ENCODE measurements at places on chromosomes 3 and 15.

DNA sequence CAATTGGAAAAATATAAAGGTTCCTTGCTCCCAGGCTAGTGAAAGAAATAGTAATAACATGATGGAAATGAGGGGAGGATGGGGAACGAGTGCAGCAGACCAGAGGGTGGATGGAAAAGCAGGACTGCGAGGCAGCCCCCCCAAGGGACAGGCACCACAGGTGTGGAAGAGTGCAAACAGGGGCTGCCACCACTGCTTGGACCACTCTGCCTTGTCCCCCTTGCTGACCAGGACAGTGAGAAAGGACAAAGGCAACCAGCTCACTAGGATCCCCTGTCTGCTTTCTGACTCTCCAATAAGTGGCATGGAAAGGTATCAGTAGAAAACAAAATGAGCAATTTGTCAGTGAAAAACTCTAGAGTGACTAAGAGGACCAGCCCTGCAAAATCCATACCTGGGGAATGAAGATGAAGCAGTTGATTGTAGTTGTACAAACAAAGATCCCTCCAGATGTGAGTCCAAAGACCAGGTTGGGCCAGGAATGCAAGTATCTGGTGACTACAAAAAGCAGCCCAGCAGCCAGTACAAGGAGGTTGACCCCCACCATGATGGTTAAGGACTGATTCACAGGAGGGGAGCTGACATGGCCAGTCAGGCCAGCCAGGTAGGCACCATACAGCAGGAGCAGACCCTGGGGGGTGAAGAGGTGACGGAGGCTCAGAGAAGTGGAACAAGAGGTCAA lies 86.6 kb upstream of the GSK3B start:
- DNase-seq = no peak

DNA sequence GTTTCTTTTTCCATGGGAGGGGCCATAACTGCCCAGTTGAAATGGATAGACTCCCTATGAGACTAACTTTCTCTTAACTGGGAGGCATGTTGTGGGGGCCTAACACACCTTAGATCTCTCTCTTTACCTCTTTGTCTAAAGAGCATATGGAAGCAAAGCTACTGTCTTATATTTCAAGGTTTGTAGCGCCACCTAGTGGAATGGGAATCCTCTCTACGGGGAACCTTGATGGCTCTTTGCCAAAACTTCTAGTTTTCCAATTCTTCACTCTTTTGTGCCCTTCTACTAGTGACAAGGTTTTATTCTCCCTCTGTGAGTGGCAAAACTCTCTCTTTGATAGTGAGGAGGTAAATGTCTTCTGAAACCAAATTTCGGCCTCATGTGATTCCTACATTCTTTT lies 1030.4 kb upstream of the CADM2 start:
- no peak for DNase-seq

GRCh38 chr3:61078048-61078752 lies 173.1 kb downstream of the FHIT start:
- no peak for DNase-seq

DNA sequence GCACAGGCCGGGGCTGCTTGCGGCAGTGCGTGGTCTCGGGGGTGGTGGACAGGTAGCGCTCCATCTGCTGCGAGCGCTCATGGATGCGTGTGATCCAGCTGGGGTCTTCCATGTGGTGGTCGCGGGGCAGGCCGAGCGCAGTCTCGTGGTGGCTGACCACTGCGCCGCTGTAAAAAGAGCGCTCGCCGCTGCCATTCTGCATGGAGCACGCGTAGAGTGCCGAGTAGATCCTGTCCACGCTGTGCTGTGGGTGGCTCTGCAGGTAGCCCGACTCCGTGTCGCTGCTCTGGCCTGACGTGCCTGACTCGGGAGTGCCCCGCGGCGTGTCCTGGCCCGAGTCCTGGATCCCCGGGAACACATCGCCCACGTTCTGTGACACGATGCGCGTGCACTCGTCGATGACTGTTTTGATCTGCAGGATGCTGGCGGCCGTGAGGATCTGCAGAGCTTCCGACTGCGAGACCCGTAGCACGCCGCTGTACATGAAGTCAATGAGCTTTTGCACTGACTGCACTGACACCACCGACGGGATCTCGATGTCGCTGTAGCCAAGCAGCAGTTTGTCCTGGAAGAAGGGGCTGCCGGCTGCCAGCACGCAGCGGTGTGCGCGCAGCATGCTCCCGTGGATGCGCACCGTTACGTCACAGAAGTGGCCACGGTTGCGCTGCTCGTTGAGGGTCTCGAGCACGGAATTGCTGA lies 57.4 kb downstream of the TIGIT start:
- DNase-seq = no peak

GRCh38 chr3:15341030-15341726 lies 8.8 kb upstream of the SH3BP5 start:
- DNase-seq = no peak

- no peak for DNase-seq
These were observed 66.0 kb upstream of the GOLIM4 start for GRCh38 chr3:168161696-168162095.

- DNase-seq = no peak
These were observed 260.7 kb upstream of the UMPS start for GRCh38 chr3:124469555-124469954.

DNA sequence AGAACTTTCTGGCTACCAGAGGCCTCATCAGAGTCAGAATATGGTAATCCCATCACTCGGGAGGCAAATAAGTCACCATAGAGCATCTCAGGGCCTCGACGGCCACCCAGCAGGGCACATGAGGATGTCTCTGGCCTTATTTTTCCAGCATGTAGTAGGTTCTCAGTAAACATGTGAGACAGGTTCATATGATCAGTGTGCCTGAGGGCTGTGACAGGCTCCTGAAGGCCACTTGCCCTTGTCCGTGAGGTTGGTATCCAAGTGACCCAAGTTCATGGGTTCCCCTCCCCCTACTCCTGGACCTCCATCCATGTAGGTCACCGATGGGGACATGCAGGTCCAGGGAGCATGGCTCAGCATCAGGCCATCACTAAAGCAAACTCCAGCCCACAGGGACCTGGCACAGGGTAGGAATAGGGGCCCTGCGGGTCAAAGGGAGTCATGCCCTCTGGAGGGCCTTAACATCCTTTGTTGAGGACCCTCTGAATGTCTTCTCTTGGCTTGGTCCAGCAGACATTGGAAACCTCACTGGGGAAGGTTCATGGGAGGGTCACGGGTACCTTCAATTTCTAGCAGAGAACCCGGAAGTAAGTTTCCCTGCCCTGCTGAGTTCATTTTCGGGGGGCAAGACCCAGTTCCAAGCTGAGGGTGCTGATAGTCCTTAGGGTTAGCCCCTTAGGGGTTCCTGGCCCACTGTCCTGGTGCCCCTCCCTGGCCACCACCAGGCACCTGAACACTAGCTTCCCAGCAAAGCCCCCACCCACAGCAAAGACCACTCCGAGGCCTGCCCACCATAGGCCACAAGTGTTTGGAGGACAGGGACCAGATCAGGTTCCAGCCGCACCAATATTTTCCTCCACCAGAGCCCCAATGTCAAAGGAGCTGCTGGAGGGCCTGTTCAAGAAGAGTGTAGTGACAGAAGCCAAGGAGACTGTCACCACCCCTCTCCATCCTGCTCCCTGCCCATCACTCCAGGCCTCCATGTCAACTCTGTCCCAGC lies 61.1 kb downstream of the ZNF445 start:
- no peak for DNase-seq

DNA sequence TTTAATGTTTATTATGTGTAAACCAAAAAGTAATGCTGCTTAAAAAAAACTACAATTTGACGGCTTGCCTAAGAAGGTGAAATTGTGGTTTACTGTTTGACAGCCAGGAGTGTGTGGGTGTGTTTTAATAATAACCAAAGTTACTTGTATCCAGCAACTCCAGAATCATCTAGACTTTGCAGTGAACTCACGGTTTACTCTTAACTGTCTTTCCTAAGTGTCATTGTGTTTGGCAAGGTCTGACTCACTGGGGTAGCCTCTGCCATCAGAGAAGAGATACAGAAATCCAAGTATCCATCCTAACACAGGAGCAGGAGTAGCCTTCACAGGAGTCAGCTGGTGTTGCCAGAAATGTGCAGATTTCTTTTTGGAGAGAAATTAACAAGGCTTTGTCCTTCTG lies 151.1 kb downstream of the CTNNB1 start:
- no peak for DNase-seq

GRCh38 chr3:54642147-54642546 lies 285.7 kb downstream of the LRTM1 start:
- no peak for DNase-seq

- no peak for DNase-seq
These were observed 170.9 kb upstream of the NR2E3 start for GRCh38 chr15:71639471-71639870.

GRCh38 chr3:120841264-120841663 lies 66.7 kb upstream of the STXBP5L start:
- DNase-seq = no peak

DNA sequence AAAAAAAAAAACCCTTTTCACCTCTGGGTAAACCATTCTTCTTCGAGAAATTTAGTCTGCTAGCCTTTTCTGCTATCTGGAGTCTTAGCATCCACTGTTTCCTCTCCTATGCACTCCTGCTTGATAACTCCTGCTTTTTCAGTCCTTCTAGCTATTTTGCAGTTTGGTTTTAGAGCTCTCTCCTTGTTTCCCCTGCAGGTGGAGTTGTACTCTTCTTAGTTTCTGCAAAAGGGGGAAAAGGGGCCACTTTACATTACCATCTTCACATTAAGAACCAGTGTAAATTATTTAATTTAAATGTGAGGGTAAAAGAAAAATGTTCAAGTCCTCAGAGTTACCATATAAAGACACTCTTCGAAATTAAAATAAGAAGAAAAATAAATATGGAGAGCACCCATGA lies 23.6 kb upstream of the MYLK start:
- no peak for DNase-seq

DNA sequence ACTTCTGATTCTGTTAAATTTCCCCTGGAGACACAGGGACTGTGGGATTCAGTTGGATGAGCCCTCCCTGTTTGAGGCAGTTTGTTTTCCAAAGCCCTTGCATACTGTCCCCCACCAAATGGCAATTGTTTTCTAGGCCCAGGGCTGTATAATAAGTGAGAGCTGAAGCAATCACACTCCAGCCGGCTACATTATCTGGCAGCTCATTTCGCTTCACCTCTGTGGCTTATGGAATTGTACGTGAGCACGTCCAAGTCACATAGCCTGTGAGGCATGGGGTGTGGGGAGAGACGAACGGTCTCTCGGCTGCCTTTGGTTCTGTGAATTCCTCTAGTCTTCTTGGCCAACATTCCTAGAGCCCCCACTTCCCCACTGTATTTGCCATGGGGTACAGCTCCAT lies 10.7 kb downstream of the RBP2 start:
- no peak for DNase-seq

DNA sequence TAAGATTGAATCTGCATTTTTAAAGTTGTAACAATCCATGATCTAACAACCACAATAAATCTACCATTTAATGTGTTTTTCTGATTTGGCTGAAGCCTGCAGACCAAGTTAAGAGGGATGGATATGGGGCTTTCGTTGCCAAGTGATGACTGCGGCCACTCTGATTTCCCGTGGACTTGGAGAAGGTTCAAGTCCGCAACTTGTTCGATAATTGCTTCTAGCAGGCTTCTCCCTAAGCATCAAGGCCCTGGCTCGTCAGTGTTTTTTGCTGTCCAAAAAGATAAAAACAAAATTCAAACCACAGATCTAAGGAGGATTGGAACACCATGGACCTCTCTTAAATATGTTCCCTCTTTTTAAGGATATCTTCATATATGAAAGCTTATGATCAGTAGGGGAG lies 256.6 kb downstream of the CNTN3 start:
- DNase-seq = no peak

GRCh38 chr3:51083490-51083889 lies 301.6 kb upstream of the MANF start:
- no peak for DNase-seq

DNA sequence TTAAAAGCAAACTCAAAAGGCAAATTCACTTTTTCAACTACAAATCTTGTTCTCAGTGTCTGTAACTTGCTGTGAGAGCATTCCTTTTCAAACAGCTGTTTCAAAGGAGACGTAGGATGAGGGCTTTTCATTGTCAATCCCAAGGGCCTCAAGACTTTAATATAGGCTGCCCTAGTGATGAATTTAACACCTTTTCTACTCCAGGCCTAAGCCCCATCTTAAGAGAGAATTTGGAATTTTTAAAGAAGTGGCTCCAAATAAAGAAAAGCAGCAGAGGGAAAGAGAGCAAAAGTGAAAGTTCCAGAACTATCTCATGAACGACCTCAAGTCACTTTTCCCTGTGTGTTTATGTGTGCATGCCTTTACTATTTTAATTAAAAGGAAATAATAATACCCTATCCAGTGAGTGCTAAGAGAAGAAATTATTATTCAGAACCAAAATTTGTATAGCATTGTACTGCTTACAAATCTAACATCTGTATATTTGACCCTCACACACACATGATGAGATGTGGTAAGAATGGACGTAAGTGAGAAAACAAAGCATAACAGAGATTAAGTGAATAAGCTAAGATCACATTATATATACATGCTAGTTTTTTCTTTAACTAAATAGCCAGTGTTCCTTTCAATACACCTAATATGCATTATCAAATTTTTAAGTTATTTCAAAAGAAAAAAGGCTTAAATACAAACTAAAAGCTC lies 196.4 kb downstream of the VGLL3 start:
- no peak for DNase-seq

GRCh38 chr15:58568157-58568571 lies 136.4 kb downstream of the LIPC start:
- DNase-seq = peak; percentile 57

- no peak for DNase-seq
These were observed 1.4 kb downstream of the CA12 start for GRCh38 chr15:63380151-63380807.

GRCh38 chr15:65885668-65886218 lies 16.5 kb downstream of the RAB11A start:
- no peak for DNase-seq

DNA sequence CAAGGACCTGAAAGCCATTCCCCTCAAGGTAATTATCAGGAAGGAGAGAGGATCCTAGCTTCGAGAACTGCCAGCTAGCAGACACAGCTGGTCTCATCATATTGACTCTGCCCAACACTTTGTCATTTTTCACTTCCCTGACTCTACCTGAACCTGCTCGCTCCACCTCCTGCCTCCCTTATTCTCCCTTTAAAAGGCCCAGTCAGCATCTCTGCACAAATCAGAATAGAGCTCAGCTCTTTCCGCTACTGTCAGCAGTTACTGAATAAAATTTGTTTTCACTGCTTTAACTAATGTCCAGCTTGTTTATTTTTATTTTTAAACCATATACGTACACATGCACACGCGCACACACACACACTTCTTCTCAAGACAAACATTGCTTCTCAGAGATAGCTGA lies 57.2 kb upstream of the MCF2L2 start:
- no peak for DNase-seq

All from NCI-H1105 treated with DMSO at 0.1 percent for 48 hours (cell line).